Bronchus fibroblast of lung (primary cell): ENCODE measurements at places on chromosomes 3 and 15. TPM values are rescaled to one million over a fixed set of nuclear protein-coding genes. Genes with fewer than 3 reads are reported as not detected.

Gene C3orf49
- total RNA-seq: not detected in 2 replicates

Gene UBAP1L
- under 0.01 and 0.30 TPM in 2 replicates for total RNA-seq

Gene DUOX1
- total RNA-seq: under 0.01 TPM in 1 of 2 replicates, not detected in the other

Gene GOLGA8T
- 0.15 TPM in 1 of 2 replicates, not detected in the other for total RNA-seq

Gene PARP15
- total RNA-seq: under 0.01 and 0.15 TPM in 2 replicates

Gene CKMT1A
- total RNA-seq: not detected in 2 replicates

Gene CASR
- not detected in 2 replicates for total RNA-seq

Gene C2CD4B
- total RNA-seq: not detected in 2 replicates

Gene CCDC191
- 0.59 and 1.0 TPM in 2 replicates for total RNA-seq

Gene ANKRD34C
- total RNA-seq: not detected in 2 replicates

Gene CAMKV
- total RNA-seq: not detected in 2 replicates

Gene TTC23
- 15.8 and 19.7 TPM in 2 replicates for total RNA-seq

Gene TERC
- 92.2 and 99.0 TPM in 2 replicates for total RNA-seq

Gene C2CD4A
- total RNA-seq: not detected in 2 replicates

Gene GOLGA6L6
- total RNA-seq: not detected in 2 replicates

Gene SLC51B
- not detected in 2 replicates for total RNA-seq

Gene TMEM43
- total RNA-seq: 85.8 and 99.5 TPM in 2 replicates

Gene SHQ1
- total RNA-seq: 14.3 and 14.9 TPM in 2 replicates

Gene TRAIP
- total RNA-seq: 10.3 and 12.8 TPM in 2 replicates

Gene EPB42
- not detected in 2 replicates for total RNA-seq

Gene OR5AC2
- not detected in 2 replicates for total RNA-seq

Gene PLA2G4E
- not detected in 2 replicates for total RNA-seq

Gene RASGRF1
- total RNA-seq: under 0.01 and 0.50 TPM in 2 replicates

Gene GABRB3
- total RNA-seq: under 0.01 TPM in 2 replicates

Gene AMT
- 2.5 and 2.7 TPM in 2 replicates for total RNA-seq

Gene GOLGA8O
- not detected in 2 replicates for total RNA-seq

Gene ISLR2
- not detected in 2 replicates for total RNA-seq

Gene SIN3A
- total RNA-seq: 30.0 and 36.1 TPM in 2 replicates

Gene SERPINI2
- total RNA-seq: not detected in 2 replicates

Gene CHSY1
- total RNA-seq: 23.8 and 26.4 TPM in 2 replicates

Gene GPR160
- total RNA-seq: 0.15 and 0.17 TPM in 2 replicates

Gene ABCC5
- total RNA-seq: 5.8 and 6.6 TPM in 2 replicates

Gene ZDHHC19
- total RNA-seq: not detected in 2 replicates

Gene HTR3E
- total RNA-seq: not detected in 2 replicates

Gene ITPKA
- 12.4 and 15.6 TPM in 2 replicates for total RNA-seq

Gene EXD1
- total RNA-seq: not detected in 2 replicates

Gene TF
- not detected in 2 replicates for total RNA-seq
